Right ventricle myocardium inferior (tissue), 1 donor: ENCODE measurements at places on chromosomes 2 and 18. TPM values are rescaled to one million over a fixed set of nuclear protein-coding genes. Genes with fewer than 3 reads are reported as not detected.

DNA sequence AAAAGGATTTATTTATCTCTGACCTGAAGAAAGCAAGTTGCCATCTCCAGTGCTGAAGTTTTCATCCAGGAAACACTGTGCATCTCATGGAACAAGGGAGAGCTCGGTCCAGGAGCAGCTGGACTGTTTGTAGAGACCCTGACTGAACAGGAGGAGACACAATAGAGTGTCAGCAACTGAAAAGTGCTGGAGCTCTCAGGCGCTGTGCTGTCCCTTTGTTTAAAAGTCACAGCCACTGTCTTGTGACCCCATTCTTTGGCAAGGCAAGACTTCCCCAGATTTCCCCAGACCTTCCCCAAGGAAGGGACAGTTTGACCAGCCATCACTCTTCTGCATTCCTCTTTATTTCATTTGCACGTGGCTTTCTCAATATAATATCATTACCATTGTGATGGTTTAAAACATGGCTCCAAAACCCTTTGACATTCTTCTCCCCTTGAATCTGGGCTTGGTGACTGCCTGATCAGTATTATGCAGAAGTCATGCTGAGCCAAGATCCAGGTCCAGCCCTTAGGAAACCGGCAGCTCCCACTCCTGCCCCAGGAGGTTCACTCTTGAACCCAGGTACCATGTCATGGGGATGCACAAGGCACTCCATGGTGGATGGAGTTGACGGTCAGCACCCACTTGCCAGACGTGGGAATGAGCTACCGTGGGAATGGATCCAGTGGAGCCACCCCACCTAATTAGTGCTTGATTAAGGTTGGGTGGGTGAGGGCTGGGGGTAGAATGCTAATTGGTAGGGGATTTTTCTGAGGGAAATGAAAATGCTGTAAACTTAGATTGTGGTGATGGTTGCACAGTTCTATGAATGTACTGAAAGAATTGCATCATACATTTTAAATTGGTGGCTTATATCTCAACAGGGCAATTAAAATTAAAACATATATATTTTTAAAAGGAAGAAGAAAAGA is 497.9 kb upstream of the RAB6C start:
- DNase-seq: no peak

Gene CDK5R2
- not detected for total RNA-seq

GRCh38 chr18:38940863-38941531 is 1375.4 kb upstream of the CELF4 start:
- DNase-seq: no peak

DNA sequence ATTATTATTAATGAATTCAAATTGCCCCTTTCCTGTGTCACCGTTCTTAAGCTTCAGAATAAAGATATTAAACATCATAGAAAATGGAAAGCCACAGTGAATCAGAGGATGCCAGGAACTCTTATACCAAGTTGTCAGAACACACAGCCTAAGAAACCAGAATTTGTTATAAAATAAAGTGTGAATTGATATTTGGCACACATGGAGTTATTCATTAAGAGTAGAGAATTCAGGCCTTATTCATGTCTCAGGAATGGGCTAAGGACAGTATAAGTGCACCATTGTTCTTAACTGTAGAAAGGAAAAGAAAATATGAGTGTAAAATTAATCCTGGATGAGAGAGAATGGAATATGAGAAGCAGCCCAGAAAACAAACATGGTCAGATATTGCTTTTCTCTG is 86.7 kb upstream of the ATP8B1 start:
- DNase-seq: no peak

DNA sequence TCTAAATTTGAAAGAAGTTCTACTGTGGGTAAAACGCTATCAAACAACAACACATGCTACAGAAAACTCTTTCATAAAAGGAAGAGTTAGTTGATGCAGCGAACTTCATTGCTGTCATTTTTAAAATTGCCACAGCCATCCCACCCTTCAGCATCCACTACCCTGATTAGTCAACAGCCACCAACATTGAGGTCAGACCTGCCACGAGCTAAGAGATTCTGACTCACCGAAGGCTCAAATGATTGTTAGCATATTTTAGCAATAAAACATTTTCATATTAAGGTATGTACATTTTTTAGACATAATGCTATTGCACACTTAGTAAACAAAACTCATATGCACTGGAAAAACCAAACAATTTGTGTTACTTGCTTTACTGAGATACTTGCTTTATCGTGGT is 347.1 kb downstream of the CLIP4 start:
- DNase-seq: no peak

GRCh38 chr2:176814740-176815367 is 397.7 kb upstream of the HNRNPA3 start:
- no peak for DNase-seq

- DNase-seq: no peak
These were observed 1080.5 kb upstream of the ACVR2A start for GRCh38 chr2:146764301-146764700.

- DNase-seq: no peak
These were observed 124.8 kb upstream of the COL5A2 start for GRCh38 chr2:189304360-189304759.

Gene CRYGD
- not detected for total RNA-seq

- DNase-seq: no peak
These were observed 127.6 kb upstream of the ZNF516 start for GRCh38 chr18:76622651-76623050.

- peak; percentile 40 for DNase-seq
These were observed 3.2 kb downstream of the RNPEPL1 start for GRCh38 chr2:240571314-240571973.

Gene EDAR
- total RNA-seq: 0.14 TPM

GRCh38 chr2:165678882-165679281 is 115.2 kb downstream of the GALNT3 start:
- no peak for DNase-seq

- DNase-seq: peak; percentile 93
These were observed at the start of gene TTL for GRCh38 chr2:112481528-112482233. TTL (plus strand) TSS chr2:112482156; CDS start chr2:112482345, 189 bp downstream.

Gene GALNT5
- total RNA-seq: 0.30 TPM

GRCh38 chr2:1418566-1418965 is 5.3 kb downstream of the TPO start:
- DNase-seq: no peak

- DNase-seq: no peak
These were observed 25.4 kb downstream of the CAPN14 start for GRCh38 chr2:31191931-31192330.

DNA sequence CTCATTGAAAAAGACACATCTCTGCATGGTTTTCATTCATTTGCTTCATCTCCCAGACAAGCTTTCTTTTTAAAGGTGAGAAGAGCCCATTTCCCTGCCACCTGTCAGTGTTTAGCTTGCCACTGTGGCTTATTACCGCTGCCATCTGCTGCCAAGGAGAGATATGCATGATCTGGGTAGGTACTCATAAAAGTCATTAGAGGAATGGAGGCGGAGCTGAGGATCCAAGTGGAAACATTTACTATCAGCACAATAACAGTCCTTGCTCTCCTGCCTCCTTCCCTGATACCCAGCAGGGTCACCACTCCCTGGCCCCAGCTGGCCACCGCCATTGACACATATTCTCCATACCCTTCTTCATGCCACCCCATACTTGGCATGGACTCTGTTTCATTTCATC is 390.4 kb downstream of the TSN start:
- DNase-seq: no peak

DNA sequence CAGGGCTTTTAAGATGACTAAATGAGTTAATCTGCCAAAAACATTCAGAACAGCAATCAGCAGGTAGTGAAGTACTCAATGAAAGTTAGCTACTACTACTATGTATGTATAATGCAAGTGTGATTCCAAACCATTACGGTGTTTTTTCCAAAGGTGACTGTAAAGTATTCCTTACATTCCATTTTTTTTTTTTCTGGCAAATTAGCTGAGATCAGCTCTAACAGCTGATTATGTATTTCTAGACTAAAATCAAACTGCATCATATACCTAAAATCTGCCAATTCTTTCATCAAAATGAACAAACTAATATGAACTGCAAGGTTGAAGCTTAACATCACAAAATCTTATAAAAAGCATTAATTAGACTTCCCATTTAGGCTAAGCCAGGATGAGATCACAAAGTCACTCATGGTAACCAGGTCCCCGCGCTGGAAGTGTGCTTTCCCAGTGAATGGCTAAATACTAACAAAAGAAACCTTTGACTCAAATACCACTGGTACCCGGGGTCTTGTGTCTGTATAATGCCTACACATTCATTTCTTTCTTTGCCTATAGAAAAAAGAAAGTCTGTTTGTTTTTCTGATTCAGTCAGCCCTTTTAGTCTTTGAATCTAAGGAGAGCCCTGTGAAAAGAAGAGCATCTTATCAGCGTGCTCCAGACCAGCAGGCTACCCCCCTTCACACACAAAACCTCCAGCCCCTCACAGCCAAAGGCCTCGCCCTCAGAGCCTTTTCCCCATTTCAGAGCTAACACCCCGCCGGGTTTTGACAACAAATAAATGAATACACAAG is 88.3 kb downstream of the RBMS1 start:
- DNase-seq: no peak

GRCh38 chr2:112622528-112622849 is 23.2 kb upstream of the SLC20A1 start:
- DNase-seq: no peak

GRCh38 chr2:237190966-237191713 is 105.5 kb downstream of the COPS8 start:
- no peak for DNase-seq

DNA sequence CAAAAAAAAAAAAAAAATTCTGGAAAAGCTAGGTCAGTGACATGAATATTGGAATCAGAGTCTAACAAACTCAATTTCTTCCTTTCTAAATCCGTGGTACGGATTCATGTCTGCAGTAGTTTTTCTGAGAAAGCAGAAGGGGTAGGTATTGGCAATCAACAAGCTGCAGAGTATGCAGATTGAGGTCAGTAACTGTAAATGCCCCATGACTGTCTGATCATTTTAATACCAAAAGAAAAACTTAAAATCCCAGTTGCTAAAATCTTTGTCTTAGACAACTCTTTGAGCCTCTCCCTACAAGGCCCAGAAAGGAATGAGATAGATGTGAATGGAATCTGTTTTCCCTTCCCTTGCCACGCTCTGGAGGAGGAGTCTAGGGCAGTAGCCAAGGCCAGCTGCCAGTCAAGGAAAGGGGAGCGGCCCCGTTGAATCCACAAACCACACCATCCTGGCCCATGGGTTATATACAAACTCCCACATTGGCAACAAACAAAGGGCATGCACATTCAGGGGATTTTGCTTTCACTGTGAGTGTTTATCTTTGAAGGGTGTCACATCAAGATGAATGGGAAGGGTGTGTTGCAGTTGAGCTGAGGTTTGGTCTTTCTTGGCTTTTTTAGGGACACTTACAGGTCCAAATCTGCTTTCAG is 6.1 kb upstream of the CASP8 start:
- no peak for DNase-seq

Gene MROH2A
- total RNA-seq: not detected

- no peak for DNase-seq
These were observed 909.5 kb upstream of the SOX11 start for GRCh38 chr2:4782647-4783046.

Gene ATOH8
- 29.1 TPM for total RNA-seq

Gene CAPG
- total RNA-seq: 5.2 TPM

Gene HOXD9
- not detected for total RNA-seq

Gene ZNF892
- 2.5 TPM for total RNA-seq

Gene SERPINB4
- not detected for total RNA-seq

DNA sequence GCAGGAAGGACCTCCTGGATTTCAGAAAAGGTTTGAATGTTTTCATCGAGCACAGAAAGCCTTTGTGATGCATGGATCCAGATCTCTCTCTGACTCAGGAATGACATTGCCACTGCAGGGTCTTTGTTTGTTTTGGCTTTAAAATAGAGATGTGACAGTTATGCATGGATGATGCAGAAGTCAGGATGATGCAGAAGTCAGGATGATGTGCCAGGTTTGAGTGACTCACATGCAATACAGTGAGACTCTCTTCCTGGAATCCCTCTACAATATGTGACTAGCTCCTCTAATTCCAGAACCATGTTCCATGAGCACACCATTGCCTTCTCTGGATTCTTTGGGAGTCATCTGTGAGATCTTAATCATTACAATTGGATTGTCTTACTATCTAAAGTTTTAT is 177.9 kb upstream of the RAB6C start:
- DNase-seq: no peak

DNA sequence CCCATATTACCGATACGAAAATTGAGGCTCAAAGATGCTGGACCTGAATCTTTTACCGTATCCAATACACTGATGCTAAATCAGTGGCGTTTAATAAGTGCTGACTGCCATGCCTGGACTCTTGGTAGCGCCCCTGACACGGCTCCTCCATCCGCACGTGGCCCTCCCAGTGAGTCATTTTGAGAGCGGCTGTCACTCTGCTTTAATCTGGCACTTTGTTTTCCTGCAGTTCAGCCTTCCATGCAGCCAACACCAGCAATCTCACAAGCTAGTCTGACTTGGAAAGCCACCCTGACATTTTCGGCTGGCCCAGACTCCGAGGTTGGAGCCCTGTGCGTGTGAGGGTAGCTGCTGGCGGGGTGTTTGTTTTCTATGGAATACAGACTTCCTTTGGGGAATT is 155.1 kb upstream of the LMAN1 start:
- DNase-seq: peak; percentile 75

DNA sequence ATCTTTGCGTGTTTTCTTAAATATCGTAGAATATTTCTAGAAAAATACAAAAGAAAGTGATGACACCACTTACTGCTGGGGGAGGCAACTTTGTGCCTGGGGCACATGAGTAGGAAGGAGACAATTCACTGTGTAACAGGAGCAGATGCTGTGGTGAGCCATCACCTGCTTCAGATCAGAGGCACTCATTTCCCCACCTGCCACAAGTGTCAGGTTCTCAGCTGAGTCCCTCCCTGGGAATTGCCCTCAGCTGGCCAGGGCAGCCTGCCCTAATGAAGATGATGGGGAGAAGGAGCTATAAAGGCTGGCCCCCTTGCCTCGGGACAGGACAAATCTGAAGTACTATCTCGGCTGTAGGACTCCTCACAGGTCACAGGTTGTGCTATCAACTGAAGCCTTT is 322.8 kb downstream of the STK39 start:
- DNase-seq: no peak

DNA sequence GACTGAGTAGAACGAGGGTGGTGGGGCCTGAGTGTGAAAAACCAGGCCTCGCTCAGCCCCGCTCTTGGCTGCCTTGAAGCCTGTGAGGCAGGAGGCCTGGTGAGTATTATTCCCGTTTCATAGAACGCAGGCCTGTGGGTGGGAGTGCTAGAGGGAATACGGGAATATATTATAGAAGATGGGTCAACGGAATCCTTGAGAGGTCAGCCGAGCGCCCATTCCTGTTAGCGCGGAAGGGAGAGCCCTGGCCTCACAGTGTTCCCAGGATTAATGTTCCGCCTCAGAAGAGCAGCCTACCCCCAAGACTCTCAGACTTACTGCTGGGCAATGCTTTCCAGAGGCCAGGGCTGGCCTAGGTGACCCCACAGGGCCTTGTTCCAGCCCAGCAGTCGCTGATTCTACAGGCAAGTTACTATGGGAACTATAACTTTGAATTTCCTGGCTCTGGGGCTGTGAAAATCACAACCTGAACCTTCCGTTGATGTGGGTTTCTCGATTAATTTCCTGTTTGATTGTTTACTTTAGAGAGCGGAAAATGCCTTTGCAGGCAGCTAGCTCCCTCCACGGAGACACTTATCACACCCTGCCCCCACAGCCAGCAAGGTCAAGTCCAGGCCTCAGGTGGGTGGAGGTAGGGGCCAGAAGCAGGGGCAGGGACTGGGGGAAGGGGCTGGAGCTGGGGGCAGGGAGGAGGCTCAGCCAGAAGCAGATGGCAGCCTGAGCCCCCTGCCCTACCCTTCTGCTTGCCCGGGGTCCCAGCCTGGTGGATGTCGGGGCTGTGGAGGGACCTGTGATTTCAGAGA is 108.3 kb downstream of the SMAD7 start:
- DNase-seq: no peak
